ENCODE measurements at places on chromosomes 2 and 18.

- DNase-seq, result no peak
These were observed 482.5 kb downstream of the BCL11A start for GRCh38 chr2:60070736-60071489.

DNA sequence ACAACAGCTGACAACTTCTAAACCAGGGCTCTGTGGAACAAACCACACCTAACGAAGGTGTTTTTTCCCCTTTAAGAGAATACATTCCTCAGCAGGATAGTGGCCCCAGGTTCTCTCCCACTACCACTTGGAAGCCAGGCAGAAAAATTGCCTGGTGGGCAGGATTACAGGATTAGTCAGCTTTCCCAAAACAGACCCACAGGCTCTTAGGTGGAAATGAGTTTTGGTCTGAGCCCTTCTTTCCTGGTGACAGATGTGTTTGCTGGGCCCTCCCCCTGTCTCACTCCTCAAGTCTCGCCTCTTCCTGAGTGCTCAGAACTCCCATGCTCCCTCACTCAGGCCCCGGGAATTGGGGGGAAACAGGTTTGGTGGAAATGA, 139.4 kb upstream of the HAAO start:
- no peak for DNase-seq

- no peak for DNase-seq
These were observed 12.5 kb upstream of the GEMIN6 start for GRCh38 chr2:38765551-38765950.

DNA sequence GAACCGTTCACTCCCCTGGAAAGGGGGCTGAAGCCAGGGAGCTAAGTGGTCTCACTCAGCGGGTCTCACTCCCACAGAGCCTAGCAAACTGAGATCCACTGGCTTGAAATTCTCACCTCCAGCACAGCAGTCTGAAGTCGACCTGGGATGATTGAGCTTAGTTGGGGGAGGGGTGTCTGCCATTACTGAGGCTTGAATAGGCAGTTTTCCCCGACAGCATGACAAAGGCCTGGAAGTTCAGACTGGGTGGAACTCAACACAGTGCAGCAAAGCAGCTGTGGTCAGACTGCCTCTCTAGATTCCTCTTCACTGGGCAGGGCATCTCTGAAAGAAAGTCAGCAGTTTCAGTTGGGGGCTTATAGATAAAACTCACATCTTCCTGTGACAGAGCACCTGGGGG, 292.5 kb downstream of the NUP35 start:
- DNase-seq, result no peak

DNA sequence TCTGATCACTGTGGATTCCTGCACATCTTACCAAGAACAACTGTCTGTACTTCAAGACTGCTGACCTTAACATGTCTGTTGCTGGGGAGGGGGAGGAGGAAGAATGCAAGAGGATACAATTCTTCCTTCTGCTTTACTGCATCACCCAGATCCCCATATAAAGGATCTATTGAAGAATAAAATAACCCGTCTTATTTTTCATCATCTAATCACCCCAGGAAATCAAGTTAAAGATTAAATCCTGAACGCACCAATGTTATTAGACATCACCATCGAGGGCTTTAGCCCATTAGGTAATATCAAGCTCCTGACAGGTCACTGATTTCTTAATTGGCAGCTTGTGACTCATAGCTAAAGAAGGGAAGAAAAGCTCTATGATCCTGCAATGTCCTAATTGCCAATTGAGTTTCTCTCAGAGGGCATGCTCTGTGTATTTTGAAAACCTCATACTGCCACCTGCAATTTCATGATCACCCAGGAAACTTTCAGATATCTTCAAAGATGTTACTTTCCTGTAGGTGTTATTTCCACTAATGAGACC, 75.4 kb upstream of the KCNE4 start:
- no peak for DNase-seq

GRCh38 chr18:76602191-76602590, 107.1 kb upstream of the ZNF516 start:
- no peak for DNase-seq
